ENCODE measurements at places on chromosomes 6 and 20. TPM values are rescaled to one million over a fixed set of nuclear protein-coding genes. Genes with fewer than 3 reads are reported as not detected.
A peak's percentile ranks its signal among the peaks of the same experiment; 100 is the strongest.

- H3K27ac ChIP-seq, result no peak overlapping the region
- no peaks in the 10 kb centered on the region for H3K36me3 ChIP-seq
- no peak for DNase-seq
- no peaks in the 10 kb centered on the region for H3K4me1 ChIP-seq
- H3K4me3 ChIP-seq, result no peak overlapping the region
- no peaks in the 10 kb centered on the region for H3K27me3 ChIP-seq
These were observed 801.0 kb upstream of the CITED2 start for GRCh38 chr6:140175486-140175885.

The SMPDL3A gene
- 0.42 TPM for total RNA-seq

The SLC22A16 gene
- total RNA-seq, result not detected

GRCh38 chr6:52263709-52264540 lies 19.6 kb upstream of the IL17F start:
- H3K27me3 ChIP-seq, result no peaks in the 10 kb centered on the region
- peak; percentile 92 for DNase-seq
- peaks cover 74% of the 10 kb centered on the region for H3K36me3 ChIP-seq
- H3K27ac ChIP-seq, result peak overlapping the region; percentile 16
- H3K4me1 ChIP-seq, result peaks cover 8% of the 10 kb centered on the region

GRCh38 chr6:4067673-4068072 lies 11.3 kb downstream of the FAM217A start:
- no peak overlapping the region for H3K4me3 ChIP-seq
- peak; percentile 23 for DNase-seq
- H3K36me3 ChIP-seq, result peaks cover 28% of the 10 kb centered on the region
- H3K27me3 ChIP-seq, result peaks cover 6% of the 10 kb centered on the region
